ENCODE measurements at places on chromosomes 12 and 14. TPM values are rescaled to one million over a fixed set of nuclear protein-coding genes. Genes with fewer than 3 reads are reported as not detected.

Gene MYO1H
- 1.0 TPM for polyA plus RNA-seq

Gene KITLG
- polyA plus RNA-seq, result 29.6 TPM

Gene IRAK4
- 17.1 TPM for polyA plus RNA-seq

Gene NPFF
- polyA plus RNA-seq, result 0.55 TPM

Gene PLBD1
- 40.7 TPM for polyA plus RNA-seq

Gene FSCB
- polyA plus RNA-seq, result not detected

Gene ABCC9
- 18.0 TPM for polyA plus RNA-seq

Measured in right renal pelvis (tissue), 4 donors.